Right ventricle myocardium inferior (tissue), 1 donor: ENCODE measurements at places on chromosomes 5 and 9.

DNA sequence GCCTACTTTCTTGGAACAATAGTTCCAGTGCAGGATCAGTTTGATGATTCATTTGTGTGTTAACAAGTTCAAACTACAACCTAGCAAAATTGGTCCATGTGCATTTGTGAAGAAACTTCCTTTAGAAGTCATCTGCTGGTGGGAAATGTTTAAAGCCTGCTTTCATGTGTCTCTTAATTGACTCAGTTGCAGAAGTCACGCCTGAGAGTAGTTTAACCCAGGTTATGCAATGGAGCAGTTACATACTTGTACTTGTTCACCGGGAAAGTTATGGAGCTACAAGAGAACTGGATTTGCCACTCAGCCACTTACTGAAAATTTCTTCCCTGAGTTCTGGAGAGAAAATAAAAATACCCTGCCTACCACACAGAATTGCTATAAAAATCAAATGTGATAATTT lies 1397.8 kb downstream of the PTPRD start:
- no peak for DNase-seq

DNA sequence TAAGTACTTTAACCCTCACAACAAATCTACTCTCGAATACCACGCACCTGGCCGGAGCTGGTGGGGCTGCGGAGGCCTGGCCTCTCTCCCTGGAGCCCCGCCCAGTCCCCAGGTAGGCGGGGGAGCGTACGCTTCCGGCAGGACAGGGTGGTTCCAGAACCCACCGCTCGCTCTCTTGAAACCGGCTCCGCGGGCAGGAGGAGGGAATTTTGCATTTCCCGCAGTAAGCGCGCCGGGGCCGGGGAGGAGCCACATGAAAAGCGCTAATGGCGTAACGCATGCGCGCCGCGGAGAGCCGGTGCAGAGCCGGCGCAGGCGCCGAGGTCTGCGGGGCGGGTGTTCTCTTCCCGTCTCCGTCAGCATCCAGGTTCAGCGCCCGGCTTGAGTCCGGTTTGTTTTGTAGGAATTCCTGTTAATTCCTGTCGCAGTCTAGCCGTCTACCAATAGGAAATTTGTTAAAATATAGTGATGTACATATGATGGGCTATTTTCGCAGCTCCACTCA lies 20.8 kb downstream of the CAVIN4 start:
- DNase-seq, result peak; percentile 91

GRCh38 chr5:169571355-169571754 lies 12.2 kb upstream of the SPDL1 start:
- no peak for DNase-seq

GRCh38 chr9:114825126-114825795 lies 19.4 kb upstream of the TNFSF15 start:
- no peak for DNase-seq

DNA sequence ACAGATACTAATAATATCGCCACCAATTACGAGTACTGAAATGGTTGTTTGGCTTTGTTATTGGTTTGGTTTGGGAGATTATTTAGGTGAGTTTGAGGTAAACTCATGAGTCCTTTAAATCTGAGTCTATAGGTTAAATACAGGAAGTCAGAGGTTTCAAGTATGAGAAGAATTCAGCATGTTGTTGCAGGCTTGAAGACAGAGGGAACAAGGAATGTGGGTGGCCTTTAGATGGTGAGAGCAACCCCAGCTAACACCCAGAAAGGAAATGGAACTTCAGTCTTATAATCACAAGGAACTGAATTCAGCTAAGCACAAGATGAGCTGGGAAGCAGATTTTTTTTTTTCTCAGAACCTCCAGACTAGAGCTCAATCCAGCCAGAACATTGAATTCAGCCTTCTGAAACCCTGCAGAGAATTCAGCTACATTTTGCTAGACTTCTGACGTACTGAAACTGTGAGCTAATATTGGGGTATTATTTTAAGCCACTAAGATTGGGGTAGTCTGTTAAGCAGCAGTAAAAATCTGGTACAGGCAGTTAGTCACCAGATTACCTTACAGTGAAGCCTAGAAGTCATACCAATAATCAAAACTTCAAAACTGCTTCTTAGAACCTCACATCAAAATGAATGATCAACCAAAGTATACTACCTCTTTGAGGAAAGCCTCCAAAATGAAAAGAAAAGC lies 216.0 kb upstream of the PUM3 start:
- no peak for DNase-seq

- no peak for DNase-seq
These were observed 40.0 kb downstream of the GABRG2 start for GRCh38 chr5:162107591-162107990.

DNA sequence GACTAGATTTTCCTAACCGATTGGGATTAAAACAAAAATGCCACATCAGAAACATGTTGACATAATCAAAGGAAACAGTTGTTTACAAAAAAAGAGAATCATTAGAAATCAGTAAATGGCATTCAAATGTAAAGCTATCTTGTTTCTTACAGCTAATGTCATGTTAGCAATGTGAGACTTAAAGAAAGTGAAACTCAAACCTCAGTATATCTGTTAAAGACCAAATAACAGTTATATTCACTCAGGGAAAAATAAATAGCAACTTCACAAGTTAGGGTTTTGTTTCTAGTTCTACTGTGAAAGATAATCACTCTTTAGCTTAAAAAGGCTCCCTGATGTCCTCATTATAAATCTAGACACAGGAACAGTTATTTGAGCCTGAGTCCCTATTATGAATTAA lies 189.3 kb upstream of the EFNA5 start:
- DNase-seq, result no peak

DNA sequence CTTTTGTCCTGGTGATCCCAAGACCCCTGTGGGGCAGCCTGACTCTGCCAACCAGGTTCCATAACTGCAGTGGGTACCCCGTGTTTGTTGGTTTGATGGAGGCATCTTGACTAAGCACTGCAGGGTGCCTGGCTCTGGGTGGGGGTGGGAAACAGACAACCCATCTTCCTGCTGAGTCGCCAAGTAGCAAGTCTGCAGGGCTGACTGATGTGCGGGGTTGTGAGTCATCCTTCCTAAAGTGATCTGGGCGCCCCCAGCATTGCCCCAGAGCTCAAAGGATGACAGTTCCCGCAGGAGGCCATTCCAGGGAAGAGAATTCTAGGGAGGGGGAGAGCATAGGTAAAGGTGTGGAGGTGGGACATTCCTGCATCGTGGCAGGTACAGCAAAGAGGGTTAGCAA lies 23.5 kb downstream of the DAB2IP start:
- DNase-seq, result peak; percentile 55
